ENCODE measurements at places on chromosomes 7 and 10.

- DNase-seq = no peak
Observed at GRCh38 chr10:37549054-37549453, 308.4 kb downstream of the ZNF248 start.

DNA sequence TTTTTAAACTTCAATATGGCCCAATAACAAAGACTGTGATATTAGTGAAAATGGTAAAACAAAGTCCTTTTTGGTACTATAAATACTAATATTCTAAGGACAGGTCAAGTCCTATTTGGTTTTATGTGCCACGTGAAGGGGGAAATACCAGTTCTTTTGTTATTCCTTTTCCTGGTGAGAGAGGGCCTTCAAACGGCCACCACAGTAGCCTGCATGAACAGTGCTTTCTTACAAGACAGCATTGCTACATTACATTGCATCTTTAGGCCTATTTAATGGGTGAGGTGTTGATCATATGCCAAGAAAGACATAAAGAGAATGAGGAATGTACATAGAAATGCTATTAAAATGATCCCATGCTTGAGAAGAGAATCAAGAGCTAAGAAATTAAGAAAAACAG, 214.8 kb downstream of the LRRTM3 start:
- no peak for DNase-seq

- DNase-seq = peak; percentile 67
Observed at GRCh38 chr10:17001961-17002749, 127.5 kb downstream of the CUBN start.

DNA sequence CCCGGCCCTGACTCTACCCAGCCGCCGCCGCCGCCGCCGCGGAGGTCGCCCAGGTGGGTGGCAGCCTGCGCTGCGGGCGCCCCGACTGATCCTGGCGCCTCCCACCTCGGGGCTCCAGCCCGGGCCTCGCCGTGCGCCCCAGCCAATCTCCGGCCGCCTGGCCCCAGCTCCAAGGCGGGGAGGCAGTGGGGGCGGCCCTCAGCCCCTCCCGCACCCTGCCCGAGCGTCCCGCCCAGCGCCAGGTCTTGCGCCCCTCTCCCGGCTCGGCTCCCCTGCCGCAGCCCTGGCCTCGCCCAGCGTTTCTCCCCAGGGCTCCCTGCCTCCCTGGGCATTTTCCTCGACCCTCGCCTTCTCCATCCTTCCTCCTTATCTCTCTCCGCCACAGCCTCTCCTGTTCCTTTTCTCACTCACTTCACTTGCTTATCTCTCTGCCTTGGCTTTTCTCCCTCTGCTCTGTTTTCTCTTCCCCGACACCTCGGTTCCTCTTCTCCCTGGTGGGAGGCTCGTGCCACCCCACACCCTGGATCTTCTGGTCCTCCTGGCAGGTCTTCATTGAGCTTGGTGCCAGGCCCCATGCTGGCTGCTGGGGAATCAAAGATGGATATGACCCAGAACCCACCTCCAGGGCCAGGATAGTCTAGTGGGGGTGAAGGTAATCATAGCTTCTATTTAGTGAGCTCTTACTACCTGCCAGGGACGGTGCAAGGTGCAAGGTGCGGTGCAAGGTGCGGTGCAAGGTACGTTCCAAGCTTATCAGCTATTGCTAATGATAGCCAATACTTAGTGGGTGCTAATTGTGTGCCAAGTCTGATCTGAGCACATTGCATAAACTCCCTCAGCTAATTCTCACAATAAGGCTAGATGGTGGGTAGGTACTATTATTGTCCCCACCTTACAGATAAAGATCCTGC, at the start of gene SFRP5:
Gene SFRP5 (minus strand): TSS at position 87 of the 911 bp plus-strand sequence. CDS start 166 bp downstream, outside the sequence.
- no peak for DNase-seq

DNA sequence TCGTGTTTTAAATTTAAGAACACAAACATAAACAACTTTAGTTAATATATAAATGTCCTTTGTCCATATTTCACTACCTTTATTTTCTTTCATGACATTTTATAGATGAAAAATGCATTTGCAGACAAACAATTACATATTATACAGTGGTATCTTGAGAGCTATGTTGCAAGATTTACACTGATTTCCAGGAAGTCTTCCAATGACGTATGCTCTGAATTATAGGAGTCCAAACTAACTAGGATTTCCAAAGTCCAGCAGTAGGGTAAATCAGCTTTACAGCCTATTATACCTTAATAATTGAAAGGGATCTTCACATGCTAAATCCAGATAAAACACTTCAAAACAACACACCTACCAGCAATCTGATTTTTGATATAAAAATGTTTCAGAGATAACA, 69.4 kb downstream of the HYCC1 start:
- no peak for DNase-seq

- no peak for DNase-seq
Observed at GRCh38 chr7:124033807-124034753, 1.2 kb upstream of the TMEM229A start.

DNA sequence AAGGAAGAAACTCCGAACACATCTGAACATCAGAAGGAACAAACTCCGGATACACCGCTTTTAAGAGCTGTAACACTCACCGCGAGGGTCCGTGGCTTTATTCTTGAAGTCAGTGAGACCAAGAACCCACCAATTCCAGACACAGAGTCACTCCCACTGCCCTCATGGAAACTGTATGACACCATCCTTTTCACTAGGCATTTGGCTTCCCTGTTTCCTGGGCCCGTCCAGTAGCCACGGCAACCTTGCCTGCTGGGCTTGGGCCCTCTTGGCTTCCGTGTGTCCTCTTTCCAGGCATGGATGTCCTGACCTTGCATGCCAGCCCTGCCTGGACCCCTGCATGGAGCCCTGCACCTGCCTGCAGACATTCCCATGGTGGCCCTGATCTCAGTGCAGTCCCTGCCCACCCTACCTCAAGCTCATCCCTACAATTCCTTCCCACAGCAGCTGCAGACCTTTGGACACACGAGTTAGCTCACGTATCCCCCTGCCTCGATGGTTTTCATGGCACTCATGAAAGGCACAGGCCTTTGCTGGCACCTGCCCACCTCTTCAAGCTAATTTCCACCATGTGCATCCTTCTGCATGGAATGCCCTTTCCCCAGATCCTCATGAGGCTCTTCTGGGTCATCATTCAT, 6.7 kb downstream of the SH2D4B start:
- no peak for DNase-seq

DNA sequence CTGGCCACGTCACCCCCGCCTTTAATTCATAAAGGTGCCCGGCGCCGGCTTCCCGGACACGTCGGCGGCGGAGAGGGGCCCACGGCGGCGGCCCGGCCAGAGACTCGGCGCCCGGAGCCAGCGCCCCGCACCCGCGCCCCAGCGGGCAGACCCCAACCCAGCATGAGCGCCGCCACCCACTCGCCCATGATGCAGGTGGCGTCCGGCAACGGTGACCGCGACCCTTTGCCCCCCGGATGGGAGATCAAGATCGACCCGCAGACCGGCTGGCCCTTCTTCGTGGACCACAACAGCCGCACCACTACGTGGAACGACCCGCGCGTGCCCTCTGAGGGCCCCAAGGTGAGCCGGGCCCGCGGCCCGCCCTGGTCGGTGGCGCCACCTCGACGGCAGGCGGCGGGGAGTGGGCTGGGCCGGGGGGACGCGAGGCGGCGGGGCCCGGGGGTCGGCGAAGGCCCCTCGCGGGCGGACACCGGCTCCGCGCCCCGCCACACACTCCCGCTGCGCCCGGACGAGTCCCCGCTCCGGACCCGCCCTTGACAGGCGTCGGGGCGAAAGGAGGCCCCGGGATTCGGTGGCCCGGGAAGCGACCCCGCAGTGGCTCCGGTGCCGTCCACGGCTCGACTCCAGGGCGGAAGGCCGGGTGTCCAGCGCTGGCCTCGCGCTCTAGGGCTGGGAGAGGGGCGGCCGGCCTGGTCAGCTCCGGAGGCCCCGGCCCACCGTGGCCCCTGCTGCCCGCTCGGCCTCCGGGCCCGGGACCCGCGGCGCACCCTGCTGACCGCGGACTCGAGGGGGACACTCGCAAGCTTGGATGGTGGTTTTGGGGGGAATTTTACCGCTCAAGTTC, 557 bp downstream of the BAG3 start:
- no peak for DNase-seq

- DNase-seq = peak; percentile 32
Observed at GRCh38 chr7:44769776-44770294, 21.2 kb downstream of the ZMIZ2 start.

DNA sequence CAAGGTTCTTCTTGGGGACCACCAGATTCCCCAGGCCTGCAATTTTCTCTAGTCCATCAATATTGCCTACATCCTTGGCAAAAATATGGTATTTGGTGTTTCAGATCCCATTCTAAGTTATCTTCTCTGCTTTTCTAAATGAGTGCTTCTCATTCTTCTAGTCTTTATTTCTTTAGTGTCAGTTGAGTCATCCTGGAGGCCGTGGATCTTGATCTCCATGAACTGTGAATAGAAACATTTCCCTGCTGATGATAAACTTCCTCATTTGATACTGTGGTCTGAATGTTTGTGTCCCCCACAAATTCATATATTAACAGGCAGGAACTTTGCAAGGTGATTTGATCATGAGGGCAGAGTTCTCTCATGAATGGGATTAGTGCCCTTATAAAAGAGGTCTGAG, 779.3 kb downstream of the INHBA start:
- DNase-seq = no peak

DNA sequence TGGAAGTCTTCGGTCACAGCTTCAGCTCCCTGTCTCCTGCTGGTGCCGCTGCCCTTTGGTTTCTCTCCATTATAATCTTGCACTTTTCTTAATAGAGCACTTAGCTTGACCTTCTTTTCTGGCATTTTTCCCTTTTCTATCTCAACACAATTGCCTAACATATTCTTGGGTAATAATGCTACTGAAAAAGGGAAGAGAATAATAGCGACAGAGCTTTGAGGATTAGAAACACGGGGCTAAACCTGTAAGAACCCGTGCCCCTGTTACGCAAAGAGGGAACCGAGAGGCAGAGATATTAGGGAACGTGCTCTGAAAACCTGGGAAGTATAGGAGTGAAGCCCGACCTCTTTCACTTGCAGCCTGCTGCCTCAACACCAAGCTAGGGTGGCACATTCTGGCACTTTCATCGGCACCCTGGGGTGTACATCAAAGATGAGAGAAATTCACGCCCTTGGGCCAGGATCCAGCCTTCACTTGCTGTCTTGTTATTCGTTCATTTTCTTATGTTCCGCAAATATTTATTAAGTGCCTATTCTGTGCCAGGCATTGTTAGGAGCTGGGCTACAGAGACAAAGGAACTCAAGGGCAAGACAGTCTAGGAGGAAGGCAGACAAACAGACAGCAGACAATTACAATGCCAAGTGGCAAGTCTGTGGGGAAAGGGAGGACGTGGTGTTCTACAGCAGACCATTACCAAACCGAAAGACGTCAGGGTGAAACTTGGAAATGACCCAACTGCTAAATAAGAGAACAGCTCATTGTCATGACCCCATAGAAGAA, 33.0 kb upstream of the GALNTL5 start:
- no peak for DNase-seq

DNA sequence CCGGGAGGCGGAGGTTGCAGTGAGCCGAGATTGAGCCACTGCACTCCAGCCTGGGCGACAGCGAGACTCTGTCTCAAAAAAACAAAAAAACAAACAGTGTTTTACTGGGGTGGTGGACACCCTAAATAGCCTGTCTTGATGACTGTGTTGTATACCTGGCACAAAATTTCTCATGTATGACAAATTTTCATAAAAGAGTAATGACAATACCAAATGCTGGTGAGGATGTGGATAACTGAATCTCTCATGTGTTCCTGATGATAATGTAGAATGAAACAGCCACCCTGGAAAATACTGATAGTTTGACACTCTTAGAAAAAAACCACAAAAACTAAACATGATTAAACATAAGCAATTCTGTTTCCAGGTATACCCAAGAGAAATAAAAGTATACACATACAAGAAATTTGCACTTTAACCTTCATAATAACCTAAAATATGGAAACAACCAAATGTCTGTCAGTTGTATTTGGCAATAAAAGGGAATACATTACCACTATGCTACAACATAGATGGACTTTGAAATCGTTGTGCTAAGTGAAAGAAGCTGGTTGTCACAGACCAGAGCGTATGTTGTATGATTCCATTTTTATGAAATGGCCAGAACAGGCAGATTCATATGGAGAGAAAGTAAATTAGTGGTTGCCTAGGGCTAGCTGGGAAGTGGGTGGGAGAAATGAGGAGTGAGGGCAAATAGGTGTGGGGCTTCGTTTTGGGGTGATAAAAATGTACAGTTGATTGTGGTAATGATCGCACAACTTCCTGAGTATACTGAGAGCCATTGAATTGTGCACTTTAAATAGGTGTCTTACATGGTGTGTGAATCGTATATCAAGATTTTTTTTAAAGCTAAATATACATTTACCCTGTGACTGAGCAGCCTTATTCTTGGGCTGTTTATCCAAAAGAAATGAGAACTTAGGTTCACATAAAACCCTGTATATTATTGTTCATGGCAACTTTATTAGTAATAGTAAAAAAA, 12.5 kb downstream of the WDR37 start:
- DNase-seq = no peak

- no peak for DNase-seq
Observed at GRCh38 chr10:132888898-132889490, 53.4 kb downstream of the CFAP46 start.

GRCh38 chr10:4399556-4399955, 426.5 kb upstream of the AKR1E2 start:
- no peak for DNase-seq

DNA sequence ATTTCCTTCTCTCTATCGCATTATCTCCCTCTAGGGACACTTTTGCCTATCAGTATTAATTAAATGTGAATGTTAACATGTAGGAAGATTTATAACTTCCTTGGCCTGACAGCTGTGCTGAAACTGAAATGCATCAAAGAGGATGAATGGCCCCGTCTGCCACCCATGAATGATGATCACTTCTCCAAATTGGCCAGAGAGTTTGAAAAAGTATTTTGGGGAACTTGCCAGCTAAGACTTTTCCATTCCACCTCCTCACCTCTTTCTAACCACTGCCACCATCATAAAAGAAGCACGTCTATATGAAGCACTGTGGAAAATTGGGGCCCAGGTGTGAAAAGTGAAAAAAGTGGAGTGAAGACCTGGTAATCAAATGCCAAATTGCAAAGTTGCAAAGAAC, 25.4 kb upstream of the ST8SIA6 start:
- no peak for DNase-seq

- DNase-seq = no peak
Observed at GRCh38 chr10:103491729-103492364, 1.7 kb upstream of the NEURL1 start.

DNA sequence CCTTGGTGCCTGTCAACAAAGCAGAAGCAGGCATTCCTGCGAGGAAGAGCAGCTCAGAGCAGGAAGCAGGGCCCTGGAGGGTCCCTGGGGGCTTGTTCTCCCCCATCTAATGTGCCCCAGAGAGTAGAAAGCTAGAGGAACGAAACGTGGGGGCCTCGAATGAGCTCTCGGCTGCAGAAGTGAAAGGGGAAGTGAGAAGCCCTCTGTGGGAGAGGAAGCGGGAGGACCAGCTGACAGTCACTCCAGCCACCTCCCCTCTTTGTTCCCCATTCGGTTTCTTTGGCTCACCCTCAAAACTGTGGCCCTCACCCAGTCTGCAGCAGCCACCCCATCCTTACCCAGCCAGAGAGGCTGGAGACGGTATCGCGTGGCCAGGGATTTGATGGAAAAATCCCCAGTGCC, 25.0 kb downstream of the C10orf105 start:
- DNase-seq = no peak

GRCh38 chr7:81957517-81957916, 187.7 kb upstream of the HGF start:
- DNase-seq = no peak
